Activated B cell treated with CpG ODN at 0.5 μM for 24 hours (primary cell): ENCODE measurements at places on chromosomes 12 and 14.

DNA sequence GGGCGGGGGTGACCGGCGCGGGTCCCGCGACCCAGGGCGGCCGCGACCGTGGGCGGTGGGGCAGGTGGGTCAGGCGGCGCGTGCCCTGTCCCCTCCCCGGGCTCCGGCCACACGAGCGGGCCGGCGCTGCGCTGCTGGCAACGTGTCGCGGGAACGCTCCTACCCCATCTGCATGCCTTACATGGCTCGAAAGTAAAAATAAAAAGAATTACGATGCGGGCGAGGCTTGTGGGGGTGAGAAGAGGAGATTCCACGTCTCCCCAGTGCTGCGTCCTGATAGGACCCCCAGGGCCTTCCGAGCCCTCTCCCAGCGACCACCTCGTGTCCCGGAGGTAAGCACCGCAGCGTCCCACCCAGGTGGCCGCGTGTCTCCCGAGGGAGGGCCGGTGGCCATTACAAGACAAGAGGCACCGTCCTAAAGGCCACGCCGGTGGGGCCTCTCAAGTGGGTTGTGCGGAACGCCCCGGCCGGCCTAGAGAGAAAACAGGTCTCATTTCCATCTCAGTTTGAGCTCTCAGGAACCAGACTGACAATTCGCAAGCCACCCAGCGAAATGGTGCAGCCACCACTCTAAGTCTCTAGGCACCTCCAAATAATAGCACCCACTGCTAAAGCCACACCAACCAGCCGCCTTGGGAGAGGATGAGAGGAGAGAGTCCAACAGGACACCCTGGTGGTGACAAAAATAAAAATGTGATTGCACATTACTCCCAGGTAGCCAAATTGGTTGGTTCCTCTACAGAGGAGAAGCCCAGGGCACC lies 612 bp upstream of the FOXN3 start:
- peak; percentile 70 for DNase-seq

- DNase-seq: no peak
These were observed 8.9 kb downstream of the IKZF4 start for GRCh38 chr12:56029666-56030293.

GRCh38 chr12:129550353-129550752 lies 353.5 kb downstream of the TMEM132D start:
- DNase-seq: no peak

DNA sequence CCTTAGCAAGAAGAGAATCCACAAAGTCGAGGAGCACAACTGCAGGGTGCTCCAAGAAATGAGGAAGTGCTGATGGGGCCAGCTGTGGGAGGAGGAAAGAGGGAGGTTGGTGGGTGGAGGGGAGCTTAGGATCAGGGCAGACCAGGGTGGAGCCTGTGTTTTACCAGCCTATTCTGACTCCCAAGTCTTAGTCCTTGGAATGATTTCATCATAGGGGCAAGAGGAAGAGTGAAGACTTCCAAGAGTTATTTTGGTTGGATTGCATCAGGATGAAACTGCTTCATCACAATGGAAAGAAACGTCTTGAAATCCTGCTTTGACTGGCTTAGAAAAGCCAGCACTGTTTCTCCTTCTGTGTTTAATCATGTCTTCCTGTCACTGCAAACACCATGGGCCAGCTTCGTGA lies 194.0 kb downstream of the DPF3 start:
- no peak for DNase-seq

GRCh38 chr12:89250636-89251035 lies 101.7 kb downstream of the DUSP6 start:
- DNase-seq: no peak

DNA sequence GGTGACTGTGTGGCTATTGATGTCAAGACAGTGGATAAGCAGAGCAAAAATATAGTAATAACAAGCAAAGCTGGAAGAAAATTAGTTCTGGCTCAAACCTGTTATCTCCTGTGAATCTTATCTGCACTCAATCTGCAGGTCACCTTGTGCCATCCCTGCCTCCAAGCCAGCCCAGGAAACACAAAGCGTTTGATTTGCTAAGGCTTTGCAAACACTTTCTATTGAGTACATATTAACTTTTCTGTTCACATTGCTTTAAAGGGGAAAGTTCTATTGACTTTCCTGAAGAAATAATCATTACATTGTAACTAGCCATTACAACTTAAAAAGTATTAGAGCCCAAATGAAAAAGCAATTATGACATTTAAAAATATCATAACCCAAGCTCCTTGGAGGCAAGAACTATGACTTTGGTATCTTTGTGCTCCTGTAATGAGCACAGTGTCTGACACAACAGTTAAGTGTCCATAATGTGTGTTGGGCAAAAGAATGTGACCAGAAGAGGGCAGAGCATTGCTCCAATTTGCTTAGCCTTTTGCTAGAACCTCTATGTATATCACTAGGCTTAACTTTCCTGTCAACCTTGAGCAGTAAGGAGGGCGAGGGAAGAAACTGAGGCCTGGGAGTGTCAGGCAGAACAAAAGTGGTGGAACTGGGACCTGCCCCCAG lies 24.7 kb downstream of the SERPINA3 start:
- DNase-seq: no peak

DNA sequence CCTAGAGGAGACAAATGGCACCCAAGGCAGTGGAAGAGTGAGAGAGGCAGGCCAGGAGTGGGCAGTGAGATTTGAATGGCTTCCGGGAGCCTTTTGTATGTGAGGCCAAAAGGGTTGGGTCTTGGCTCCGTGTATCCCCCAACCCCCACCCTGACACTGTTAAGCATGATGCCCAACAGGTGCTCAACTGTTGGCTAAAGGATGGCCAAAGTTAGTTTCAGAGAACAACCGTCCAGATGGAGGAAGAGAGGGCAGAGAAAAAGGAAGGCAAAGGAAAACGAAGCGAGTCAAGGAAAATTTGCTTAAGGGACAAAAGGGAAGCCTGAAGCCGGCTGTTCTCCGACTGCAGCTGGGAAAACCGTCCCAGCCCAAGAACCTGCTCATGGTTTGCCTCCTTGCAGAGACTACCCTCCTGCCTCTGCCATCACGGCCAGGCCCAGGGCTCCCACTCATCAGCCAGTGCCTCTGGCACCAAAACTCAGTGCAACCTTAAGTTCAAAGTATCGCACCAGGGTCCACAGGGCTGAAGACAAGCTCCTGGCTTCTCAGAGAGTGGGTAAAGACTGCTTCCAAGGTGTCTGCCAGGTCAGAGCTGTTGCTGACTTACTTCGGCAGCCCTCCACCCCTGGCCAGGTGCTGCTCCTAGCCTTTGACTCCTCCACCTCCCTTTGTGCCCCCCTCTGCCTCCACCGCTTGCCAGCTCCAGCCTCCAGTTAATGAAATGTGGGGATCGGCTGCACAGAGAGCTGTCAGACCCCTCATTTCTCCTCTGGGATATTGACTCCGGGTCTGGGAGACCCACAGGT lies 4.2 kb upstream of the C1QL4 start:
- no peak for DNase-seq

GRCh38 chr12:132521712-132522292 lies 31.9 kb downstream of the FBRSL1 start:
- no peak for DNase-seq

GRCh38 chr12:40439771-40440492 lies 215.1 kb downstream of the LRRK2 start:
- no peak for DNase-seq

GRCh38 chr12:98344046-98344930 lies 171.1 kb upstream of the TMPO start:
- no peak for DNase-seq
